ENCODE measurements at places on chromosomes 5 and 9. TPM values are rescaled to one million over a fixed set of nuclear protein-coding genes. Genes with fewer than 3 reads are reported as not detected.

Gene C5orf52
- total RNA-seq: not detected

Gene CRB2
- total RNA-seq: 0.09 TPM

Gene PTCD2
- 10.7 TPM for total RNA-seq

Gene TRPM3
- not detected for total RNA-seq

Gene PRR16
- not detected for total RNA-seq

Gene ERGIC1
- 372 TPM for total RNA-seq

Gene CCDC183
- total RNA-seq: 0.44 TPM

Gene DCANP1
- not detected for total RNA-seq

Gene HCN1
- total RNA-seq: not detected

Gene NR5A1
- 0.09 TPM for total RNA-seq

Gene ADAMTS2
- 0.10 TPM for total RNA-seq

Gene LYSMD3
- 14.1 TPM for total RNA-seq

Gene ARID3C
- 0.21 TPM for total RNA-seq

Gene RFESD
- 2.1 TPM for total RNA-seq

Gene PCDHB9
- not detected for total RNA-seq

Gene SPATA9
- not detected for total RNA-seq

Gene HRCT1
- 0.20 TPM for total RNA-seq

Gene TGFBI
- 1,578 TPM for total RNA-seq

Measured in A549 treated with Hydrocortisone at 1 μM for 4 hours (cell line).